Ascending aorta (tissue), 2 donors: ENCODE measurements at places on chromosomes 7 and 10.

DNA sequence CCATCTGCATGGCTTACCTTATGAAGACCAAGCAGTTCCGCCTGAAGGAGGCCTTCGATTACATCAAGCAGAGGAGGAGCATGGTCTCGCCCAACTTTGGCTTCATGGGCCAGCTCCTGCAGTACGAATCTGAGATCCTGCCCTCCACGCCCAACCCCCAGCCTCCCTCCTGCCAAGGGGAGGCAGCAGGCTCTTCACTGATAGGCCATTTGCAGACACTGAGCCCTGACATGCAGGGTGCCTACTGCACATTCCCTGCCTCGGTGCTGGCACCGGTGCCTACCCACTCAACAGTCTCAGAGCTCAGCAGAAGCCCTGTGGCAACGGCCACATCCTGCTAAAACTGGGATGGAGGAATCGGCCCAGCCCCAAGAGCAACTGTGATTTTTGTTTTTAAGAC is 12.4 kb downstream of the DUSP5 start:
- DNase-seq: no peak

GRCh38 chr10:62715383-62715782 is 89.1 kb upstream of the ADO start:
- no peak for DNase-seq

- DNase-seq: no peak
These were observed 41.8 kb downstream of the NUP205 start for GRCh38 chr7:135599471-135599870.

DNA sequence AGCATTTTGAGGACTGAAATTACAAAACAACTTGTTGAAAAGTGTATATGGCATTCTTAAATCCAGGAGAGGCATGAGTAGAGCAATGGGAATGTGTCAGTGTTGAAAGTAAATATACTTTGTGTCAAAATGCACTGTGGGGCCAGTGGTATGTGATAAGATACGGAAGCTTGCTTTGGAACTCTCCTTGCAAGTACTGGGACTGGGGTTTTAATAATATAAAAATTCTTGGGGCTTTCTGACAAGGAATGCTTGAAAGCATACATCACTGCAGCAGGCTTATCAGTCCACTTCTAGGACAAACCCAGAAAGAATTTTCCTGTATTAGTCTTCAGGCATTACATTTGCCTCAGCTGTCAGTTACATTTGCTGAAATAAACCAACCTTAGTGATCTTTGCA is 472.8 kb upstream of the FZD8 start:
- DNase-seq: no peak

DNA sequence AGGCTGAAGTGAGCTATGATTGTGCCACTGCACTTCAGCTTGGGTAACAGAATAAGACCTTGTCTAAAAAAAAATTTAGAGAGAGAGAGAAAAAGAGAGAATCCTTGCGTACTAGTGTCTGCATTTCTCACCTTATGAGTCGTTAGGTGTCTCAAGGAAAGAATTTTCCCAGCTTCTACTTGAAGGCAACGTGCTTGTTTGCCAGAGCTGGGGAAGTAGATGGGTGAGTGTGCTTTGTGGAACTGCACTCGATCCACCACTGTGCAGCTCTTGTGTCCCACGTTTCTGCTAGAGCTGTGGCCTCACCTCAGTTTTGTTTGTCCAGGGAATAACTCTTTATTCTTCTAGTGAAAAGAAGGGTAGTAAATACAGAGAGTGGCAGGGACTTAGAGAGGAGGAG is 38.9 kb downstream of the HDAC9 start:
- no peak for DNase-seq

DNA sequence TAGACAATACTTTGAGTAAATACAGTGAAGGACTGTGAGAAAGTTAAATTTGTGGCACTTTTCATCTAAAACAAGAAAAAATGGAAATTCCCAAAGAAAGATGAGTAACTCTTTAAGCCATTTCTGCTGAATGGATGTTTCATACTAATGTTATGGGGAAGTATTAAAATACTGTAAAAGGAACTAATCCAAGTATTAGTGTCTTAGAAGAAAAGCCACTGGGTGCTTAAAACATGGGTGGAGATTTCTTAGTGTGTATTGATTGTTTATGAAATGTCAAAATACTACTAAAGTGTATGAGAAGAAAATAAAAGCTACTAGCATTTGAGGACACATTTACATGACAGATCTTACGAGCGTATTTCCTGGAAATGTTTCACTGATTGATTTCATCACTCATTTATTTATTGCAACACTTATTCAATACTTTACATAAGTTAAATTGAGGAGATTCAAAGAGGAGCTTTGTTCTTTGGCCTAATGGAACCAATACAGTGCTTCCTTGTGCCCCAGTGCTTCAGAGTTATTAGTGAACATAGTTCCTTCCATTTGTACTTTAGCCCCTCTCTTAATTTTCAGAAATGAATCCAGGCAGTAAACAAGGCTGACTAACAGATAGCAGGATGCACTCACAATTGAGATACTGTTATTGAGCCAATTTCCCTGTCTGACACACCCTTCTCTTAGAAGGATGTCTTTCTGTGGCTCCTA is 155.5 kb upstream of the AHR start:
- DNase-seq: no peak

DNA sequence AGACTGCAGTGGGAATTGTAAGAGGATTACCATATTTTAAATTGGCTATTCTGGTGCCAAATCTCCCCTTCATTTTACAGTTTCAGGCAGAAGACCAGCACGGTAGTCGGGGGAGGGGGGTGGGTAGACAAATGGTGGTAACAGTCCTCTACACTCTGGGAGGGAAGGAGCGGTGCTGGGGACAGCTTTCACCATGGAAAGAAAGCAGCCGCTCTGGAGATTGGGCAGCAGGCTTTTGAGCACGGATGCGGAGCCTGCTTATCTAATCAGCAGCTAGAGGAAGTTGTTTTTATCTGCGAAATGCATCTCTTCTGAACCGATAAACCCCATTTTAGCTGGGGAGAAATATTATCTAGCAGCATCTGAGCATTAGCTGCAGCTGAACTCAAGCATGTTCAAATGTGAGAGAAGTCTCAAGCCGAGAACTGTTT is 28.7 kb downstream of the IKZF1 start:
- DNase-seq: no peak

DNA sequence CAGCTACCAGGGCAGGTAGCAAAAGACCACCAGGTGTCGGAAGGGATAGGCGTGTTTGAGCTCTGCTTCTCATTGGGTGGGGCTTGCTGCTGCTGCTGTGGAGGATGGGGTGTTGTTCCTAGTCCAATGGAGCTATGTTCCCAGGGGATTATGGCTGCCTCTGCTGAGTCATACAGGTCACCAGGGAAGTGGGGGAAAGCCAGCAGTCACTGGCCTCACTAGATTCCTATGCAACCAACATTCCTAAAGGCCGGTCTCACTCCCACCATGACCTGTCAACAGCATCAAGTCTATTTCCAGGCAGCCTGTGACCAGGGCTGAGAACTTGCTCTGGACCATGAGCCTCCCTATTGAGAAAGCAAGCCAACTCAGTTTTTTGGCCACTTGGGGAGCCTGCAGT is 1160.8 kb downstream of the REEP3 start:
- DNase-seq: no peak

DNA sequence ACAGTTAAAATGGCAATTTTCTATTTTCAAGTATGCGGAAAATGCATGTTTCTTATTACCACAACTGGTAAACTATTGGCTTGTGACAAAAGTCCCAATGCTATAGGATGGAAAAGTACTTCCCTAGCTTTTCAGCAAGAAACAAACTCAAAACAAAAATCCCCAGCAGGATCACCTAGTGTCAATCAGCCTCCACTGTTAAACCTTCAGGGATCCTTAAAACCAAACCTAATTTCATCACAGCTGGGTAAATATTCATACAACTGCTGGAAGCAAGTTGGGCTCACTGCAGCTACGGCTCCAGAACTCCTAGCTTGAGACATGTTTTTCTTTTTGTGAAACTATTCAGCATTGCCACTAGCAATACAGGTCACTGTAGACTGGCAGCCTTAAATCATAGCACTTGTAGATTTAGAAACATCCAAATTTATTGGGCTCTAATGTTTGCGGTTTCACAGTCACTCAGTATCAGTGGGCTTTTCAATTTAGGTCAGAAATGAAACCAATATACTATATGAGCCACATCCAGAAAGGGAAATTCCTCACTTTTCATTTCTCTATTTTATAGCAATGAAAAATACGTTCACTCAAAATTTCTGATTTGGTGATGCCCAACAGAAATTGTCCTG is 145.2 kb upstream of the ANK3 start:
- no peak for DNase-seq

GRCh38 chr10:99457813-99458212 is 27.4 kb upstream of the GOT1 start:
- DNase-seq: no peak

DNA sequence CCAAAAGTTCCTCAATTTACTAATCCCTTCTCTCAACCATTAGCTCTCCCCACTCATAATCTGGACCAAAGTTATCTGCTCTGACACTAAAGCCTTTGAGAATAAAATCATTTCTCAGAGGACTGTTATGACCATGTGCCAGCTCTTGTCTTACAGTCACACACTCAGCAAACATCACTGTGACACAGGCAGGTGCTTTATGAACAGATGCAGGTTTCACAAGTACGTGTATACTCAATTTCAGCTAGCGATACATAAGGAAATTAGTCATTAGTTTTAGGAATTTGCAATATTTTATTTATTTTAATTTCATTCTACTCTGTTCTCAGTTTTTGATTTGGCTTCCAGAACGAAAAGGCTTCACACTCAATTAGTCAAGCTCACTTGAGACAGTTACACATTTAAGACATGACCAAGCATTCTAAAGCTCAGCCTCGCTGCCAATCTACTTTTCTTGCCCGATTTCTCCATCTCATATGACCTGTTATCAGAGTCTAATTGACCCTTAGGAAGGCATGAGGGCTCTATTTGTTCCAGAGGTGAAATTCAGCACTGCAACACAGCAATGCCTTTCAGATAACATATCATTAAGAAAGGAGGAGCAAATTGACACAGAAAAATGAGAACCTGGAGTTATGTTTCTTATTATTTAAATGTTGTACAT is 76.8 kb downstream of the TFEC start:
- DNase-seq: no peak

GRCh38 chr7:36604806-36605205 is 119.5 kb downstream of the AOAH start:
- DNase-seq: no peak

DNA sequence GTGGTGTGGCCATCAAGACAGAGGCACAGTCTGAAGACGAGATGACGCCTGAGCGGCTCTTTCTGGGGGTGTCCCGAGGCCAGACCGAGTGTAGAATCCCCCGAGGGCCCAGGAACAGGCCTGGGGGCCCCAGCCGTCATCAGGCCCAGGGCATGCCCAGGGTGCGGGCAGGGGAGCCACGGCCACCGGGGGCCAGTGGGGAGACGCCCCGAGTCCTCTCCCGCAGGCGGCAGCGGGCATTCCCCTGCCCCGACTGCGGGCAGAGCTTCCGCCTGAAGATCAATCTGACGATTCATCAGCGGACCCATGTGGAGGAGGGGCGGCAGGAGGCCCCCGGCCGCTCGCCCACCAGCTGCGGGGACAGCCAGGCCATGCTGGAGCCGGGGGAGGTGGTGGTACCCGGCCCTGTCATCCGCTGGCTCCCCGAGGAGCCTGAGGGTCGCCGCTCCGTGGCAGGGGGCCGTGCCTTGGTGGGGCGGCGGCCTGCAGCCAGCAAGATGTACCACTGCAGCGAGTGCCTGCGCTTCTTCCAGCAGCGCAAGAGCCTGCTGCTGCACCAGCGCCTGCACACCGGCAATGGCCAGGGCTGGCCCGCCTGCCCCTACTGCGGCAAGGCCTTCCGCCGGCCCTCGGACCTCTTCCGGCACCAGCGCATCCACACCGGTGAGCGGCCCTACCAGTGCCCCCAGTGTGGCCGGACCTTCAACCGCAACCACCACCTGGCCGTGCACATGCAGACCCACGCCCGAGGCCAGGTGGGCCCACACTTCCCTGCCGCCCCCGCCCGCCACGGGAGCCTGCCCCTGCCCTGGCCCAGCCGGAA is 19.7 kb downstream of the ZNF783 start:
- no peak for DNase-seq

- DNase-seq: no peak
These were observed 27.0 kb downstream of the RAPGEF5 start for GRCh38 chr7:22329816-22330524.

GRCh38 chr7:50962281-50962883 is 179.7 kb upstream of the GRB10 start:
- no peak for DNase-seq

- DNase-seq: no peak
These were observed 14.0 kb upstream of the SLC18A2 start for GRCh38 chr10:117226813-117227451.

DNA sequence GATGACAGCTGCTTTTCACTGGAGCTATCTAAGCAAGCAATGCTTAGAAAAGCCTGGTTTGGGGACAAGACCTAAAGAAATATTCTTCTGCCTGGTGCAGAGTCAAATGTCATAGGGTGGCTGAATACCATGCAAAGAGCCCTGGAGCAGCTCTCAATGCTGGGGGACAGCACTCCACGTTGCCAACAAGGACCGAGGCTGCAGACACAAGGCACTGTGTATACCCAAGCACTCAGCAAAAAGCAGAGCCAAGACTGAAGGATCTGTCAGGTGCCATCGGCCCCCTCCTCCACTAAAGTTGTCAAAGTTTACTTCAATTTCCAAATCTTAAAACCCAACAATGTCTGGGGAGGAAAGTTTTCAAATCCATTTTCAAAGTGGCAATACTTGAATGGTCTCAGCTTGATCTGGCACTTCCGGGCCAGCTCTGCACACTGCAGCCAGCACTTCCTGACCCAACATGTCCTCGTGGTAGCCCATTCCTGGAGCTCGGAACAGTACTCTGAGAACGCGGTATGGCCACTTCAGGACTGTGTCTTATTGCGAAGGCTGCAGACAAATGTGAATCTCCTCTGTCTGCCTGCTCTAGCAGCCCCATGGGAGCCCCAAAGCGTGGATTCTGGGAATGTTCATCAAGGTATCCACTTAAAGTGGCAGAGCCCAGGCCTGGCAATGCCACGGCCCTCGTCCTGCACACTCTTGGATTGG is 191.8 kb downstream of the TNS3 start:
- no peak for DNase-seq

GRCh38 chr10:85544956-85545355 is 821.6 kb downstream of the GRID1 start:
- DNase-seq: no peak

GRCh38 chr7:11681461-11681860 is 150.5 kb downstream of the THSD7A start:
- no peak for DNase-seq

DNA sequence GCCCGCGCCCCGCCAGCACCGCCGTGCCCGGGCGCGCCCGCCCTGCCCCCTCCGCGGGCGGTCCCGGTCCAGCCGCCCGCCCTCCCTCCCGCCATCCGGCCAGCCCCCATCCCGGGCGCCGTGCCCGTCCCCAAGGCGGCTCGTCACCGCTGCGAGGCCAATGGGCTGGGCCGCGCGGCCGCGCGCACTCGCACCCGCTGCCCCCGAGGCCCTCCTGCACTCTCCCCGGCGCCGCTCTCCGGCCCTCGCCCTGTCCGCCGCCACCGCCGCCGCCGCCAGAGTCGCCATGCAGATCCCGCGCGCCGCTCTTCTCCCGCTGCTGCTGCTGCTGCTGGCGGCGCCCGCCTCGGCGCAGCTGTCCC is at the start of gene HTRA1:
Gene HTRA1, plus strand, starts transcription at position 187 of the 362 bp plus-strand sequence. Its CDS starts 100 bp downstream, at position 287.
- DNase-seq: no peak

- DNase-seq: no peak
These were observed 48.6 kb upstream of the MKLN1 start for GRCh38 chr7:131279044-131279443.
